ENCODE measurements at places on chromosomes 13 and 19. TPM values are rescaled to one million over a fixed set of nuclear protein-coding genes. Genes with fewer than 3 reads are reported as not detected.
A peak's percentile ranks its signal among the peaks of the same experiment; 100 is the strongest.

Gene FSTL3
- 25.3 TPM for total RNA-seq

Gene NOVA2
- total RNA-seq: 17.6 TPM

Gene TMEM238
- 0.83 TPM for total RNA-seq

Gene IGFL3
- total RNA-seq: not detected

Gene ASF1B
- not detected for total RNA-seq

Gene GAPDHS
- total RNA-seq: not detected

Gene HCN2
- 0.83 TPM for total RNA-seq

Gene MRPS12
- total RNA-seq: 19.7 TPM

Gene CEACAM4
- not detected for total RNA-seq

Gene PGLYRP1
- not detected for total RNA-seq

- H3K4me1 ChIP-seq: peaks cover 5% of the 10 kb centered on the region
- no peaks in the 10 kb centered on the region for H3K27me3 ChIP-seq
- H3K36me3 ChIP-seq: no peaks in the 10 kb centered on the region
- no peak overlapping the region for H3K4me3 ChIP-seq
- no peak overlapping the region for H3K27ac ChIP-seq
Observed at GRCh38 chr19:5897189-5897969, 6.2 kb downstream of the NDUFA11 start.

DNA sequence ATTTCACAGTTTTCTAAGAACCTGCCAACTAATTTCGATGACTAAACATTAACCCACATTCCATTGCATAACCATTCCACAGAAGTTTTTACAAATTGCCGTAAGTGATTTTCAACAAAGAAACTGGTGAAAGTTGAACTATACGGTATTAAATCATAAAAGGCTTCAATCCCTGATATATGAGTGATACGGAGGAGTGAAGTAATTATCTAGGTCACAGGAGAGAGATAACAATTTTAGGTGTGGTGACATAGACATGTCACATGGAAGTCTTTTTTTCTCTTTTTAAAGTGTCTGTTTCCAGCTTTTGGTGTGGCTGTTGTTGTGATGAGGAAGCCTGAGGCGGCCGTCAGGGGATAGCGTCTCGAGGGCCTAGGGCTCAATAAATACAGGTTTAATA lies 29.4 kb downstream of the TBC1D4 start:
- H3K4me3 ChIP-seq: no peak overlapping the region
- no peak overlapping the region for H3K27ac ChIP-seq
- no peaks in the 10 kb centered on the region for H3K4me1 ChIP-seq
- H3K27me3 ChIP-seq: no peaks in the 10 kb centered on the region
- no peak for DNase-seq

DNA sequence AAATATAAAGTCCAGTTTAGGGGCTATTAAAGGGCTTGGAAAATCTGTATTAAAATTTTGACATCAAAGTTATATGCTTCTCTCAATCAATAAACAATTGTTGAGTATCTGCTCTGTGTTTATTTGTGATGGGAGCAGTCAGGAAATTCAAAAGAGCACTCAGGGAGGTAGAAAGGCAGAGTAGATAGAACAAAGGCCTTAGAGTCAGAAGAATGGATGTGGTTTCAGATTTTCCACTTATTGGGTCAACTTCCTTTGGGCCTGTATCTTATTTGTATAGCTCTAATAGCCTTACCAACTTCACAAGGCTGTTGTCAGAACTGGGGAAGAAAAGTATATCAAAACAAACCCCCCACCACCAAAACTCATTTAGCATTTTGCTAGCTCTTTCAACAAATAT lies 302.6 kb downstream of the SPRY2 start:
- no peaks in the 10 kb centered on the region for H3K27me3 ChIP-seq
- H3K4me3 ChIP-seq: no peak overlapping the region
- no peak for DNase-seq
- H3K4me1 ChIP-seq: no peaks in the 10 kb centered on the region
- no peaks in the 10 kb centered on the region for H3K36me3 ChIP-seq

- no peaks in the 10 kb centered on the region for H3K36me3 ChIP-seq
- peak; percentile 77 for DNase-seq
- H3K4me3 ChIP-seq: no peak overlapping the region
- no peaks in the 10 kb centered on the region for H3K27me3 ChIP-seq
- H3K4me1 ChIP-seq: no peaks in the 10 kb centered on the region
Observed at GRCh38 chr19:12796146-12797071, 5.1 kb downstream of the JUNB start.

DNA sequence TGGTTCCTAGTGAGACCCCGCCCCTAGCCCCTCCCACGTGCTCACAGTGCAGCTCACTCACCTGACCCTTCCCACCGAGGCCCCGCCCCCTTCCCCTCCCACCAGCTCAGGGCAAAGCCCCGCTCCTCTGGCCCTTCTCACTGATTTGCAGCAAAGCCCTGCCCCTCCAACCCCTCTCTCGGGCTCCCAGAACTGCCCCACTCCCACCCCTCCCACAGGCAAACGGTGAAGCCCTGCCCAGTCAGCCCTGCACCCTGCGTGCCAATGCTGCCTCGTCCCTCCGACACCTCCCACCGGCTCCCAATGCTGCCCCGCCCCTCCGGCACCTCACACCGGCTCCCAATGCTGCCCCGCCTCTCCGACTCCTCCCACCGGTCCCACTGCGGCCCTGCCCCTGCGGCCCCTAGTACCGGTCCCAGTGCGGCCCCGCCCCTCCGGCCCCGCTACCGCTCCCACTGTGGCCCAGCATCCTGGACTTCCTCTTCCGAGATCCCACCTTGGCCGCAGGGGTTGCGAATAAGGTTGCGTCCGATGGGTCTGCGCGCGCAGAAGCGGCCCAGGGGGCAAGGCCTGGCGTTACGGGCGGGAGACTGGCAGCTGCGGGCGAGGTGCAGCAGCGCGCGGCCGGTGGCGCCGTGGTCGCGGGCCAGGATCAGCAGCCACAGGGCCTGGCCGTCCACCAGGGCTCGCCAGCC lies 834 bp downstream of the FBXO27 start:
- H3K36me3 ChIP-seq: no peaks in the 10 kb centered on the region
- H3K4me3 ChIP-seq: peak overlapping the region; percentile 72
- H3K27ac ChIP-seq: peak overlapping the region; percentile 39
- H3K27me3 ChIP-seq: no peaks in the 10 kb centered on the region
- H3K4me1 ChIP-seq: peaks cover 6% of the 10 kb centered on the region

- no peak for DNase-seq
- H3K27ac ChIP-seq: no peak overlapping the region
- no peaks in the 10 kb centered on the region for H3K36me3 ChIP-seq
- no peaks in the 10 kb centered on the region for H3K27me3 ChIP-seq
- H3K4me1 ChIP-seq: no peaks in the 10 kb centered on the region
Observed at GRCh38 chr13:106774621-106775020, 206.7 kb upstream of the ARGLU1 start.

GRCh38 chr13:75455962-75456361 lies 26.0 kb downstream of the TBC1D4 start:
- no peak for DNase-seq
- no peak overlapping the region for H3K27ac ChIP-seq
- no peak overlapping the region for H3K4me3 ChIP-seq
- H3K36me3 ChIP-seq: no peaks in the 10 kb centered on the region
- no peaks in the 10 kb centered on the region for H3K4me1 ChIP-seq

GRCh38 chr13:23377983-23378632 lies 55.4 kb downstream of the SACS start:
- no peaks in the 10 kb centered on the region for H3K27me3 ChIP-seq
- H3K36me3 ChIP-seq: no peaks in the 10 kb centered on the region
- no peak overlapping the region for H3K4me3 ChIP-seq
- peak overlapping the region; percentile 88 for H3K27ac ChIP-seq

GRCh38 chr13:23506071-23506806 lies 64.0 kb upstream of the TNFRSF19 start:
- peak overlapping the region; percentile 29 for H3K27ac ChIP-seq
- no peaks in the 10 kb centered on the region for H3K4me1 ChIP-seq
- no peaks in the 10 kb centered on the region for H3K27me3 ChIP-seq
- no peak for DNase-seq
- no peaks in the 10 kb centered on the region for H3K36me3 ChIP-seq

- no peaks in the 10 kb centered on the region for H3K4me1 ChIP-seq
Observed at GRCh38 chr19:20315543-20315942, 148.5 kb downstream of the ZNF486 start.

GRCh38 chr13:80413611-80414010 lies 72.7 kb upstream of the SPRY2 start:
- H3K36me3 ChIP-seq: no peaks in the 10 kb centered on the region
- H3K27me3 ChIP-seq: no peaks in the 10 kb centered on the region
- no peak for DNase-seq
- H3K4me3 ChIP-seq: no peak overlapping the region
- no peak overlapping the region for H3K27ac ChIP-seq

DNA sequence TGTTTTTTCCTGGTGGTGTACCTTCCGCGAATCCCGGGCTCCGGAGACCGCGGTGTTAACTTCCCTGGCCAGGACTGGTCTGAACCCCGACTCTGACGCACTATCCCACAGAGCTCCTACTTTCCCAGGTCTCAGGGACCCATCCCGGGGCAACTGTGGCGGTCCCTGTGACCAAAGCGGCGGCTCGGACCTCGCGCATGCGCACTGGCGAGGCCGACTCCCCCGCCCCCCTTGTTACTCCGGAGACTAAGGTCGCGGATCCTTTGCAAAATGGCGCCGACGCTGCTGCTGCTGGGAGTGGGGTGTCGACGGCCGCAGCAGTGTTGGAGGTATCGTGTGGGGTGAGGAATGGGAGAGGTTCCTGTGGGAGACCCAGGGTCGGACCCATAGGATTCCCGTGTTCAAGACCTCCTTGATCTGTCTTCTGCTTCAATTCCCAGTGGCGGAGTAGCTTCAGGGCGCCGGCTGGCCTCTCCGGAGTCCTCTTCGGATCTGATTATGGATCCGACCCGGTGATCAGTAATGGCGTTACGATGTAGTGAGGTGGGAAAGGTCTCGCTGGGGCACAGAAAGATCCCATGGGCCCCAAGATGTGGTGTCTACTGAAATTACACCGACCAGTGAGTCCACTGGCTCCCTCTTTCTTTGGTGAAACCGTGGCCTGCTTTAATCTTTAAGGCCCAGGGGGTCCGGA lies 66.6 kb upstream of the ZNF527 start:
- no peaks in the 10 kb centered on the region for H3K36me3 ChIP-seq
- H3K4me3 ChIP-seq: peak overlapping the region; percentile 29

DNA sequence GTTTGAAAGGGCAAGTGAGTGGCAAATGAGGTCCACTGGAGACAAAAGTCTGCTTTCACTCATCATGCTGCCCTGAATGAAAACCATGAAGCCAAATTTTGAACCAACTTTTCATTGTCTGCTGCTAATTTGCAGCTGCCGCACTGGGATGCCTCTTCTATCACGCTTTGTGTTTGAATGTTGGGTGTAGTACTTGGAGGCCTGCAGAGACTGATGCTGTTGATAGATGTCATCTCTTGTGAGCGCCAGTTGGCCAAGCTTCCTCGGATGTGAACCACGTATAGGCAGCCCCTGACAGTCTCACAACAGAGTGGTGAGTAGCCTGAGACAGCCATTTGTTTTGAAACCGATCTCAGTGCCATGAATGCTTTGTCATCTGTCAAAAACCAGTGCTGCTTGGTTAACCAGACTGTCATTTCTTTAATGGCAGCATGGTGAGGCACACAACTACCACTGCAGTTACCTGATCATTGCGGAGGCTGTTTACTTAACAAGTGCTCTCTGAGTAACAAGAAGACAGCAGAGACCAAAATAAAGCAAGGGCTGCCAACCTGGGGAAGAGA lies 31.2 kb upstream of the SLC10A2 start:
- H3K27me3 ChIP-seq: no peaks in the 10 kb centered on the region
- no peaks in the 10 kb centered on the region for H3K4me1 ChIP-seq
- no peak for DNase-seq
- no peaks in the 10 kb centered on the region for H3K36me3 ChIP-seq
- H3K4me3 ChIP-seq: no peak overlapping the region

DNA sequence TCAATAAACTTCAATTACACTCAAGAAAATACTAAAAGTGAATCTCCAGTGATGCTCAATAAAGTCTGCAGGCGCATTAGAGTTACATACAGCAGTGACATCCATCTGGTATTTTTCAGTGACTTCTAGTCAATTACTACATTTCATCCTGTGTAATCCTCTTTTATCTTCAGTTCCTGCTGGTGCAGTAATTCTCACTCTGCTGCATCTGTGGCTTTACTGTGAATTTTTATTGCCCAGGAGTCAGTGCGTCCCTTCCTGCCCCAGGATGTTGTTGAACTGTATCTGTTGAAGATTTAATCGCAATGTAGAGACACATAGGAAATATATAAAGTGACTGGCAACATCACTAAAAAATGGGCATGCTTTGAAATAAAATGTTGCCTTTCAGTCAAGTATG lies 196.3 kb upstream of the TMTC4 start:
- no peak overlapping the region for H3K4me3 ChIP-seq
- H3K27ac ChIP-seq: no peak overlapping the region
- H3K27me3 ChIP-seq: no peaks in the 10 kb centered on the region
- H3K36me3 ChIP-seq: no peaks in the 10 kb centered on the region
- no peak for DNase-seq

- no peaks in the 10 kb centered on the region for H3K4me1 ChIP-seq
- H3K27ac ChIP-seq: peak overlapping the region; percentile 65
- peak overlapping the region; percentile 68 for H3K4me3 ChIP-seq
- no peaks in the 10 kb centered on the region for H3K27me3 ChIP-seq
- H3K36me3 ChIP-seq: no peaks in the 10 kb centered on the region
Observed at GRCh38 chr19:1206864-1207450, 1.4 kb downstream of the STK11 start.

DNA sequence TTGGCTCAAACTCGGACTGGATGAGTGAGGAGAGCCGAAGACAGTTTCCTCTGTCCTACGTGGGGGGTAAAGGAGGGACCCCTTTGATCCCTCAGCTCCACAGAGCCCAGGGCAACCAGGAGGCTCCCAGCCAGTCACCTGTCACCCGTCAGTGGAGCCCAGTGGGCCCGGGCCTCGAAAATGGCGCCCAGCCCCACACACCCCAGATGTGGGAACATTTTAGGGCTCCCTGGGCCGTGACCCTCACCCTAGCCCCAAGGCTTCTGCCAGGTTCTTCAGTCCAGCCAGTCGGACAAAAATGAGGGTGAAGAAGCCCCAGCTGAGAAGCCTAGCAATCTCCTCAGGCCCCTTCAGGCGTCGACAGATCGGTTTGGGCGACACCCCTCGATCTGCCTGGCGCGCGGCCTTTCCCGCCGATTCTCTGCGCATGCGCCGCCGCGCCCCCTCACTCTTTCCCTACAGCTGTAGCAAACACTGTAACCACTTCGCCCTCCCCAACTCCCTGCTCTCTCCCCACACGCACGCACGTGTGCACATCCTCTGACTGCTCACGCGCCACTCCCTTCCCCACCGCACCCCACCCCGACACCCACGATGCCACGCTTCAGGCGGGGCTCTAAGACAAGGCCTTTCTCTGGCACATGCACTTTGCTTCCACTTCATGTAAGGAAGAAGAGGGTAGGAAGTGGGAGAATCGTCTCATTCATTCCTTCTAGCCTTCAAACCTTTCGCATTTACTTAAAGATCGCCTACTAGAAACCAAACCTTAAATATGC lies at the start of gene SLC6A16:
TSS of gene SLC6A16 (minus strand) at position 391 of the 776 bp plus-strand sequence. CDS start 13,844 bp downstream, outside the sequence.
- no peak within 1 kb of the TSS for H3K27ac ChIP-seq
- H3K4me3 ChIP-seq: no peak within 1 kb of the TSS
- no peaks in the 10 kb centered on the region for H3K36me3 ChIP-seq
- no peaks in the 10 kb centered on the region for H3K4me1 ChIP-seq
- H3K27me3 ChIP-seq: no peaks in the 10 kb centered on the region

DNA sequence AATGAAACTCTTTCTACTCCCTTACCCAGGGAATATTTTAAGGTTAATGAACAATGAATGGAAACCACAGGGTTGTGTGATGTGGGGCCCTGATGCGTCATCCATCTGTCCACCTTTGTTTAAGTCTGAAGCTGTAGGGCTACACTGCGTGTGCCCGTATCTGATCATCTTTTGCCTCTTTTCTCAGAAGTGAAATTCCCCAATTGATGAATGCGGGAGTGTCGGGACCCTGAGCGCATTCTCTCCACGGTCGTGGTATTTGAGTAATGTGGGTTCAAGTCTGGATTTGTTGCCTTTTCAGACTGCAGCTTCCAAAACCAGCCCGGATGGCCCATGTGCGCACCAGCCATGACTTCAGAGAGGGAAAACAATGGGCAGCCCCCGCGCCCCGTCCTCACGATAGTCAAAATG lies 112.3 kb downstream of the COL4A2 start:
- H3K27ac ChIP-seq: peak overlapping the region; percentile 97
- no peak for DNase-seq
- no peaks in the 10 kb centered on the region for H3K36me3 ChIP-seq
- H3K4me3 ChIP-seq: no peak overlapping the region
- peaks cover 11% of the 10 kb centered on the region for H3K4me1 ChIP-seq
